ENCODE measurements at places on chromosomes 6 and 20. TPM values are rescaled to one million over a fixed set of nuclear protein-coding genes. Genes with fewer than 3 reads are reported as not detected.

DNA sequence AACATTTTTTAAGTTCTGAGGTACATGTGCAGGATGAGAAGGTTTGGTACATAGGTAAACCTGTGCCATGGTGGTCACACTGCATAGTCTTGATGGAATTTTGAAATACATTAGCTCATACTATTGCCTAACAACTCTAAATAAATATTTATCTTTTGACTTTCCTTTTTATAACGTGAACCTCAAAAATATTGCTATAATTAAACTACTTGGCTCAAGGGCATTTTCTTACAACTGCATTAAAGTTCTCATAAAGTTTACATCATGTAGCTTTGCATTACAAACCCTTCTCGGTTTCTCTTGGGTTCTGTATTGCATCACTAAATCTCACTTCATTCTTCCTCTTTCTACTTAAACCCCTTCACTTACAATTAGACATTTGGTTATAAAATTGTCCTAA lies 636.0 kb upstream of the PTCHD4 start:
- DNase-seq, result no peak

GRCh38 chr6:143501851-143502250 lies 9.7 kb downstream of the FUCA2 start:
- DNase-seq, result no peak

GRCh38 chr20:49701916-49702315 lies 11.8 kb downstream of the B4GALT5 start:
- DNase-seq, result no peak

DNA sequence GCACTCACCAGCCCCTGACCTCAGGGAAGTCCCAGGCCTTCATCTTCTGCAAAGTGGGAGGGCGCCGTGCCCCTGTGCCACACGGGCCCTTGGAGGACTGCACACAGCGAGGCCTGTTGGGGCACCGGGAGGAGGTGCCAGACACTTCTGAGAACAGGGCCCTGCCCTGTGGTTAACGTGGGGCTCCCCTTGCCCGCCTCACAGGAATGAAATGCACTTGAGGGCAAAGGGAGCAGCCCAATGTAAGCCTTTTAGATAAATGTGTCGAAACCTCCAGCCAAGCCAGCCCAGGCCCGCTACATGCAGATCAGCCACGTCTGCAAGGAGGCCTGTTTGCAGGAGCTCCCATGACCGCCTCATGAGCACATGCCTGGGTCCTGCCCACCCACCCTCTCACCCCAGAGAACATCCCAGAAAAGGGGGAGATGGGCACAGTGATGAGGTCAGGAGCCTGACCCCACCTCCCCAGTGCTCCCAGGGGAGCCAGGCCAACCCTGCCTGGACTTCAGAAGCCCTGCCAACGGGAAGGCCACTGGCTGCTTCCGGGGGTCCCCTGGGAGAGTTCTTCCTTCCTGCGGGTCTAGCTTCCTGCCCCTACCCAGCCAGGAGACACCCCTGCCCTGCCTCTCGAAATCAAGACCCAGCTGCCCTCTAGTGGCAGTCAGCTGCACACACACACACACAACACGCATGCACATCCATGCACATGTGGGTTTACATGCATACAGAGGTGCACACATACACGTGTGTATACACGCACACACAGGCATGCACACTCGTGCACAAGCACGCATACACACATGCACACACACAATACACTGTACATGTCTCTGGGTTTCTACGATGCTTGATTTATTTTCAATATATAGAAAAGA lies 178.7 kb downstream of the TAF4 start:
- DNase-seq, result no peak

The CENPW gene
- total RNA-seq, result 29.0 TPM

DNA sequence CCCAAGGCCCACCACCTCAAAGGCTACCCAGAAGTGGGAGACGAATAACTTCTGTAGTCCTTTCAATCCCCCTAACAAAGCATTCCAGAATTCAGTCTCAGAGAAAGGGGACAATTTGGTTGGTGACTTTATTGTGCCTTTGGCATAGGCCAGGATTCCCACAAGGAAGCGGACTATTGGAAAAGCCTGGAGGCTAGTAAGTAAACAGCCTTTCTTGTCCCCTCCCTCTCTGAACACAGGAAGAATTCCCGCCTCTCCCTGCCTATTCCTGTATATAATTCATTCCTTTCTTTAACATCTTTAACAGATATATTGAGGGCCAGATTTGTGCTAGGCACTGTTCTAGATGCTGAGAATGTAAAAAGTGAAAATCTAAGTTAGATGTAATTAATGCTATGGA lies 36.1 kb downstream of the RNF8 start:
- DNase-seq, result no peak

DNA sequence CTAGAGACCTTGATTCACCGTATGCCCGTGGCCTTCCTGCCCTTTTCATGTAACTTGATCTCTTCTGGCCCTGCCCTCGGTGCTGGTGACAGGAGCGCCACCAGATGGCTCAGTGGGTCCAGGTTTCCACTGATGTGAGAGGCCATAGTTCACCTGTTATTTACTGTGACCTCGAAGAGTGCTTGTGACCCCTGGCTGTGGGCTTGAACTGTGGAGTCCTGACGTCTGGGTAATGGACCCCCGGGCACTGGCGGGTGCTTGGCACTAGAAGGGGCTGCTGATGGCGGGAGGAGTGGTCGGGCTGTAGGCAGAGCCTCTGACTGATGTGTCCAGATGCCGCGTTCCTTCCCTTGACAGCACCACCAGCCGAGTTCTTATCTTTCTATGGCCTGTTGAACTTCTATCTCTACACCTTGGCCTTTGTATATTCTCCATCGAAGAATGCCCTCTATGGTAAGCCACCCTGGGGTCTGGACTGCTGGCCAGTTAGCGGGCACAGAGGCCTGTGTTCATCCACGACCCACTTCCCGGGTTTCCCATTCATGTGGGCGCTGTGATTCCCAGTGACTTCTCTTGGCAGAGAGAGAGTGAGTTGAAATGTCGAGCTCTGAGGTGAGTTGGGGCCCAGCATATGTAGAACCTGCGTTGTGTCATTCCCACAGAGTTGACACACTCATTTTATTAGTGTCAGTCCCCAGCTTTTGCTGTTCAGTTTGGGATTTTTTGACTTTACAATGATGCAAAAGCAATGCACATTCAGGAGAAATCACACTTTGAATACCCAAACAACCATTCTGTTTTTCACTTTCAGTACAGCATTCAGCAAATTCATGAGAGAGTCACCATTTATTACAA lies 14.9 kb downstream of the DYNLT1 start:
- no peak for DNase-seq

GRCh38 chr6:110357298-110357663 lies 868 bp downstream of the METTL24 start:
- DNase-seq, result no peak

- DNase-seq, result no peak
Observed at GRCh38 chr20:34825530-34826362, at the start of gene NCOA6. NCOA6 (minus strand) TSS chr20:34825651; CDS start chr20:34782355, 43,296 bp downstream.

The FABP7 gene
- total RNA-seq, result not detected

The PLA2G7 gene
- 0.23 TPM for total RNA-seq

GRCh38 chr6:39424831-39425230 lies 102.3 kb upstream of the KCNK16 start:
- DNase-seq, result no peak

The AVP gene
- total RNA-seq, result not detected

GRCh38 chr6:110581679-110582078 lies 105.3 kb upstream of the SLC22A16 start:
- no peak for DNase-seq

- no peak for DNase-seq
Observed at GRCh38 chr20:11368499-11368898, 549.2 kb upstream of the BTBD3 start.

The CDH26 gene
- total RNA-seq, result 0.29 TPM

DNA sequence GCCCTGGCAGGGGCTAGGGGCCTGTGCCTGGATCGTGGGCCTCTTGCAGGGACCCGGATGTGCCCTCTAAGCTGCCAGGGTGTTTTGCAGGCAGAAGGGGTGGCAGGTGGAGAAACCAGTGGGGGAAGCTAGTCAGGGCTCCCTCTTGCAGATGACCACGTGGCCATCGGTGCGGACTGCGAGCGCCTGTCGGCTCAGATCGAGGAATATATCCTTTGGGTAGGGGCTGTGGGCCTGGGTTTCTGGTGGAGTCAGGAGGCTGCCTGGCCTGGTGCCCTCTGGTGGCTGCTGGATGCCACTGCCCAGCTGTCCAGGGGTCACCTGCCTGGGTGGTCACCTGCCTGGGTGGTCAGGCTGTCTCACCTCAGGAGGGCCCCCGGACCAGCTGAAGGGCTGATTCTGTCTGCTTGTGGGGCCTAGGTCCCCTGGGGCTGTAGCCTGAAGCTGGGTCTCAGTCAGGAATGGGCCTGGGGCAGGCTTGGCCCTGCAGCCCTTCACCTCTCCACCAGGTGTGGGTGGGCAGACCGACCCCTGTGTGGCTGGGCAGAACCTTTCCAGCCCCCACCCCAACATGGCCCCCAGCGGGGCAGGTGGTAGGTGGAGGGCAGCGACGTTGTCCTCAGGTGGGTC lies 6.7 kb downstream of the TCEA2 start:
- no peak for DNase-seq

DNA sequence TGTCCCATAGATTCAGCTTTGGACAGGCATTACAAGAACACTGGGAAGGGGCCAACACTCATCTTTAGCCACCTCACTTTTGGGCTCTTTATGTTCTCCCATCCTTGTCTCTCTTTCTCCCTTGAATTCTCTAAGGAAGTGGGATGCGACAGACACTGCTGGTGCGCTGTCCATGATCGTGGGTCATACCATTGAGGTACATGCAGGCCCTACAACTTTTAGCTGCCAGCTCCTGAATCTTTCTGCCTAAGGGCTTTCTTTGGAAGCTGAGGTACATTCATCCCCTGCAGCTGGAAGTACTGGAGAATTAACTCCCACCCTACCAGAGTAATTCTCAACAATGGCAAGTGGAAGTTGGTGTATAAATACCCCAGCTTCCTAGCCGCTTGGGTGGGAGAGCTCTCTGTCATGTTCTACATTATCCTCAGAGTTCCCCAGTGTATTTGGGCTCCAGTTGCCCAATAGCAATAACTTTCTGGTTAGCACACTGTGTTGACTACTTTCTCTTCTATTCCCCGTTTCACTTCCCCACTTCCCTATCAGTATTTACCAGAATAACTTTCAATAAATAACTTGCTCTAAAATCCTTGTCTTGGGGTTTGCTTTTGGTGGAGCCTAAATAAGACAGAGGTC lies 309.4 kb upstream of the RNF24 start:
- no peak for DNase-seq

GRCh38 chr6:14058029-14058695 lies 59.4 kb upstream of the CD83 start:
- DNase-seq, result no peak

DNA sequence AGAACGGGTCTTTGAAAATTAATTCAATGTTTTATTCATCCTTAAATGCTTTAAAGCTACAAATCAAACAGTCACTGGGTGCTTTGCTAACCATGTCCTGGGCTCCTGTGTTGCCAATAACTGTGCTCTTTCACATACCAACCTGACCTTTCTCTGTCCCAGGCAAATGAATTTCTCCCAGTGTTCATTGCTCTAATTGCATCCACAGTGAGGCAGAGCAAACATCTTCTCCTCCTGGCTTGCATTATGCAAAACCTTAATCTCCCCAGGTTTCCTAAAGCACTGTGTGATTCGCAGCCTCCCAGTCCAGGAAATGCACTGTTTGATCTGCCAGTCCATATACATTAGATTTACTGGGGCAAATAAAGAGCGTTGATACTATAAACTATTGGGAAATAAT lies 219.0 kb downstream of the PREX1 start:
- no peak for DNase-seq

The RAET1G gene
- total RNA-seq, result not detected

DNA sequence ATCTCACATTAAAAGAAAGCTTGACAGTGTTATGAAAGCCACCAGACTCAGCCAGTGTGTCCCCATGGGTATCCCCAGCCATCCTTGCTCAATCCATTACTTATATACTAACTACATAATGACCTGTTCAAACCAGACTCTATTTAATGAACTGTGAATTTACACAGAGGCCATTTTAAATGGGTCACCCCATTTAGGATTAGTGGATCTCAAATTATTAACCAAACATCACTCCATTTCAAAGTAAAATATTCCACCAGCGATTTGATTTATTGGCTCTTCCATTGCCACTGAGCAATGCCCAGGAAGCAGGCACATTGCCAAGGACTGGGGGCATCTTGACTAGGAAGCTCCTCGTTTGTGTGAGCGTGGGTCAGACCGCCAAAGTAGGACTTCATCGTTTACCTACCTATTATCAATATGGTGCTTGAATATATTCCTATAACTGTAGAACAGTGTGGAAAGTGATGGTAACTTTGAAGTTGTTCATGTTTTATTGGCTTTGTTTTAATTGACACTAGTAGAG lies 15.5 kb upstream of the NPEPL1 start:
- no peak for DNase-seq

The PSMB9 gene
- 20.5 TPM for total RNA-seq

DNA sequence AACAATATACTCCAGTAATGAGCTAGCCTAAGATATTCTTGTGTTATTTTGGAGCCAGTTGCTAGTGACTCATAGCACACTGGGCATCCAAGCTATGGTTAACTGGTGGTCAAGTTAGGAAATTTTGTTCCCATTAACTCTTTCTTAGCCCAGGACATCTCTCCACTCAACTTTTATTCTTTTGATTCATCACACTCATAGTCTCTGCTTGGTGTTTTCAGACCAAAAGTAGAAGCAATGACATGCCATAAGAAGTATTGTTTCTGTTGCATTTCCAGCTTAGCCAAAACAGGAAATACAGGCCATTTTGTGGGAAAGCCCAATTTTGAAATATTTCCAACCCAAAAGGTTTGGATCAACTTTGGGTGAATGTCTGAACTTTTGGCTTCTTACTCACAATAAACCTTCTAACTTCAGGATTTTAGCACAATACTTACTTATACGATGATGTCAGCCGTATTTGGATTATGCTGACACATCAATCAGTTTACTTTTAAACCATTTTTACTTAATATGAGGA lies 31.6 kb upstream of the CCN2 start:
- no peak for DNase-seq

The RHAG gene
- total RNA-seq, result not detected

The LINC00237 gene
- total RNA-seq, result not detected

DNA sequence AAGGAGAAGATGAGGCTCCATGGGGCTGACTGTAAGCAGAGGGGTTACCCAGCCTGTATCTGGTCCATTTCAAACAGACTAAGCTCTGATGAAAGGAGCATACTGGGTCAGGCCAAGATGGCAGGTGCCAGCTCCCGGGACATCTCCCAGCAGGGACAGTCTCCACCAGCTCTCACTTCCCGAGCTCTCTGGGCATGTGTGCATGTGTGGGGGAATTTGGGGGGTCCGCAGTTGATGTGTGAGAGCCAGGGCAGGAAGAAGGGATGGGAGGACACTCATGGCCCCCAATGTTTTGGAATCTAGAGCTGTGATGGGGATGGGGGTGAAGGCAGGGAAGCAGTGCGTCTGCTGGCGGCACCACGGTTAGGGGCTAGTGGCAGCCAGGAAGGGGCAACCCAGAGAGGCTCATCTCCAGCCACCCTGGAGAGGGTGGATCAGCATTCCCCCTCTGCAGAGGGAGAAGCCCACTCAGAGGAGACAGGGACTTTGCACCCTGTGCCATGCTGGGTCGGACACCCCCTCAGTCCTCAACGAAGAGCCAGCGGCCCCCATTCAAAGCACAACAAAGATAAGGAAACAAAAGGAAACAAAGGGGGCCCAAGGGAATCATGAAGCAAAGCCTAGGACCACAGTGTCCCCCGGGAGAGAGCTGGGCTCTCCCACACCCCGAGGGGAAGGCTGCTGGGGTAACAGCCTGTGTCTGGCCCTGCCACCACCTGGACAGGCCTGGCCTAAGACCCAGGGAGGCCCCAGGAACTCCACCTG lies 52.4 kb downstream of the DSTN start:
- DNase-seq, result no peak

The COL21A1 gene
- not detected for total RNA-seq

GRCh38 chr6:34465531-34466241 lies at the start of gene PACSIN1:
PACSIN1 (plus strand) TSS chr6:34466076; CDS start chr6:34526306, 60,230 bp downstream.
- no peak for DNase-seq
